ENCODE measurements at places on chromosomes 6 and 20.

DNA sequence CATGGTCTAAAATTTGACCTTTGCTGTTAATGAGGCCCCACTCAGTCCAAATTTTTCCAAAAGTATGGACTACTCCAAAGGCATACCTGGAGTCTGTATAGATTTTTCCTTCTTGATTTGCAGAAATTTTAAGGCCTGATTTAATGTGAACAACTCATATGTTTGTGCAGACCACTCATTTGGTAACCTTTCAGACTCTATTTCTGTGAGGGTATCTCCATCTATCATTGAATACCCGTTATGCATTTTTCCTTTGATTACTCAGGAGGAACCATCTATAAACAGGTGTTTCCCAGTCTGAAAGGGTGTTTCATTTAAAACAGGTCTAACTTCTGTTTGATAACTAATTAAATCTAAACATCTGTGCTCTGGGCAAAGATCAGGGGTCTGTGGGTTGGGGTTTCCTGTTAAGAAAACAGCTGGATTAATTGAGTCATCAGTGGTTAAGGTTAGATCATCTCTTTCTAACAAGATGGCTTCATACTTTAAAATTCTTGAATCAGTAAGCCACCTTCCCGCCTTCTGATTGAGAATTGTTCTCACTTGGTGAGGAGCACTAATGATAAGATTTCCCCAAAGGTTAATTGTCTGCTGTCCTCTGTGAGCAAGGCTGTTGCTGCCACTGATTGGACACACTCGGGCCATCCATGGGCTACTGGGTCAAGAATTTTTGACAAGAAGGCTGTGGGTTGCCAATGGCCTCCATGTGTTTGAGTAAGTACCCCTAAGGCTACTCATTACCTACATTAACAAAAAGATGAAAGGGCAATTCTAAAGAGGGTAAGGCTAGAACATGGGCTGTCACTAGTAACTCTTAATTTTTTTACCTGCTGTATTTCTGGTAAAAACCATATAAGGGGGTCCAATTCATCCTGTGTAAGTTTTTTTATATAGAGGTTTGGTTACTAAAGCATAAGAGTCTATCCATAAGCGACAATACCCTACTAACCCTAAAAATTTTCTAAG lies 24.1 kb downstream of the HLA-B start:
- DNase-seq: no peak

GRCh38 chr20:1983301-1983700 lies 10.6 kb downstream of the PDYN start:
- no peak for DNase-seq

- peak; percentile 48 for DNase-seq
Observed at GRCh38 chr20:20519269-20519668, 151.4 kb downstream of the INSM1 start.

GRCh38 chr6:4474810-4475209 lies 301.4 kb upstream of the CDYL start:
- no peak for DNase-seq

DNA sequence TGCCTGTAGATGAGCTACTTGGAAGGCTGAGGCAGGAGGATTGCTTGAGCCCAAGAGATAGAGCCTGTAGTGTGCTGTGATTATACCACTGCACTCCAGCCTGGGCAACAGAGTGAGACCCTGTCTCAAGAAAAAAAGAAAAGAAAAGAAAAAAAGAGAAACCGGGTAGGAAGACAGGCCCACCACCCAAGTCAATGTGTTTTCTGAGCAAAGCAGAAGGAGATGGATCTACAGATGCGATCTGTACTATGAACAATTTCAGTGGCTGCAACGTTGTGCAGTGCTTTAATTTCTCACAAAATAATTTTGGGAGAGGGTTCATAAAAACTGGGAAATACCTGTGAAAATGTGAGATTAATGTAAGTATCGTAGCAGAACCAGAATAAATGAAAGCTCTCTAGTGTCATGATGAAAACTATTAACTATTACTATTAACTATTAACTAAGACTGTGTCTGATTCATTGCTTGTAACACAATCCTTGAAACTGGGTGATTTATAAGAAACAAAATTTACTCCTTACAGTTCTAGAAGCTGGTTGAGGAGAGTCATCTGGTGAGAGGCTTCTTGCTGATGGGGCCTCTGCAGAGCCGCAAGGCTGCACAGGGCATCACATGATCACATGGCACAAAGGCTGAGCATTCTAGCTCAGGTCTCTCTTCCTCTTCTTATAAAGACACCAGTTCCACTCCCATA lies 233.1 kb upstream of the ZNF217 start:
- peak; percentile 22 for DNase-seq

GRCh38 chr20:37531856-37532255 lies 4.2 kb upstream of the BLCAP start:
- DNase-seq: no peak
